ENCODE measurements at places on chromosomes 5 and 9.

GRCh38 chr9:38053697-38054461, 15.1 kb downstream of the SHB start:
- DNase-seq: no peak

GRCh38 chr5:176740131-176740701, 70.1 kb upstream of the UNC5A start:
- no peak for DNase-seq

DNA sequence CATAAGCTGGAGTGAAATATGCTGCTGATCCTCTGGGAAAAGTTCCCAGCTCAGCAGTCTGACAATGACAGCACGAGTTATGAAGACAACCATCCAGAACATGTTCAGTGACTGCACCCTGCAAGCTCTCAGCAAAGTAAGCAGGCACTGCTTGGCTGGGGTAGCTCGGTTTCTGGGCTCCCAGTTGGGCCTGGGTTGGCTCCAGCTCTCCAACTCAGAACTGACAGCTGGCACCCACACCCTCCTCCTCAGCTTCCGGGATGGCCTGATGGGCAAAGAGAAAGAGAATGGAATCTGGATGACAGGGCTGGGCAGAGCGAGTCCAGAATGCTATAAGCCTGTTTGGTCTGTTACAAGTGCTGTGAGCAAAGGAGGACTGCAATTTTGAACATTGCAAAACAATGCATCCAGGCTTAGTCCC, 185.0 kb downstream of the CSNK1G3 start:
- DNase-seq: peak; percentile 24

- DNase-seq: no peak
Measured at GRCh38 chr5:73528248-73528647, 30.0 kb downstream of the BTF3 start.
